ENCODE measurements at places on chromosomes 3 and 15.

DNA sequence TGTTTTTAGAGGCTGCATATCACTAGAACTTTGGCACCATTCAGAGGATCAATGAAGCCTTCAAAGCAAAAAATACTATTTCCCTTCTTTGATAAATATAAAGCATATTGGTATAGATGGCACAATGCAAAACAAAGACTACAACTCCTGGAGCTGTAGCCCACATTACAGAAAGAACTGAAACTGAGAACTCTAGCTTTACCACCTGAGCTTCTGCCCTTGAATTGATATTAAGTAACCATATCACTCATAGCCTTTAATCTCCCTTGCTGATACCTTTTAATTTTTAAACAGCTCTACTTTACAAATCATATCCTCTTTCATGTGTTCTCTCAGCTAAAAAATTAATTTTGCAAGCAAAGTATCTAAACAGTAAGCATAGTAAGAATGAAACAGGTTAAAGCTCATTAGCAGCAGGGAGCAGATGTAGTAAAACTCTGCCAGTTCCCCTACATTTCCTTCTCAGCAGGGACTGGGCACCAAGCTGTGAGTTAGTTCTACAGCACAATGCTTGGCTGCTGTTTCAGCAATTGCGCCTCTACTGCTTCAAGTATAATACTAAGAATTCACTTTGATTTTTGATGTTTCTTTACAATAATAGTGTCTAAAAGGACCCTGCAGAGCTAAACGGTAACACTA is 97.9 kb upstream of the NANOGP8 start:
- no peak for DNase-seq

DNA sequence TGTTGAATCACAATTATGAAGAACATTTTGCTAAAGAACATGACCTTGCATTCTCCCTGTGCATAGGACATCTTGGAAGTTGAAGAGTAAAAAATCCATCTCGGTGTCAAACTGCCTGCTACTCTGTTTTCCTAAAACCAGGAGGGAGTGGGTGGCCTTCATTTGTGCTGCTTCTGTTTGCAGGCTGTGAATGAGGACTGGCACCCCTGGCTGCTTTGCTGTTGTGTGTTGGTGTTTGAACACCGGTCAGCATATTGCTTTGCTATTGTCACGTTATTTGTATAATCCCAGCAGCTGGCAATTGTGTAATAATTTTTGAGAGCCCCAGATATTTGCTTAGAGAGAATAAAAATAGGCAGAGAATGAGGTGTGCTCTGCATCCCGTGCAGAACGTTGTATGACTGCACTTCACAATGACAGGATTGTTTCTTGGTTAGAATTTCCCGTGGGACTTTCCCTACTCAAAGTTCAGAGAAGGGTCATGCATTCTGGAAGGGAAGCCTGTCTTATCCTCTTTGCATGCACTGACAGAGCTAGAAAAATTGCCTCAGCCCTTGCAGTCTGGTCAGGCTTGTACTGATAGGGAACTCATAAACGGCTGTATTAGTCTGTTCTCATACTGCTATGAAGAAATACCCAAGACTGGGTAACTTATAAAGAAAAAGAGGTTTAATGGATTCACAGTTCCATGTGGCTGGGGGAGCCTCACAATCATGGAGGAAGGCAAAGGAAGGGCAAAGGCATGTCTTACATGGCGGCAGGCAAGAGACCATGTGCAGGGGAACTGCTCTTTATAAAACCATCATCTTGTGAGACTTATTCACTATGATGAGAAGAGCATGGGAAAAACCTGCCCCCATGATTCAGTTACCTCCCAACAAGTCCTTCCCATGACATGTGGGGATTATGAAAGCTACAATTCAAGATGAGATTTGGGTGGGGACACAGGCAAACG is 16.3 kb downstream of the SV2B start:
- no peak for DNase-seq

DNA sequence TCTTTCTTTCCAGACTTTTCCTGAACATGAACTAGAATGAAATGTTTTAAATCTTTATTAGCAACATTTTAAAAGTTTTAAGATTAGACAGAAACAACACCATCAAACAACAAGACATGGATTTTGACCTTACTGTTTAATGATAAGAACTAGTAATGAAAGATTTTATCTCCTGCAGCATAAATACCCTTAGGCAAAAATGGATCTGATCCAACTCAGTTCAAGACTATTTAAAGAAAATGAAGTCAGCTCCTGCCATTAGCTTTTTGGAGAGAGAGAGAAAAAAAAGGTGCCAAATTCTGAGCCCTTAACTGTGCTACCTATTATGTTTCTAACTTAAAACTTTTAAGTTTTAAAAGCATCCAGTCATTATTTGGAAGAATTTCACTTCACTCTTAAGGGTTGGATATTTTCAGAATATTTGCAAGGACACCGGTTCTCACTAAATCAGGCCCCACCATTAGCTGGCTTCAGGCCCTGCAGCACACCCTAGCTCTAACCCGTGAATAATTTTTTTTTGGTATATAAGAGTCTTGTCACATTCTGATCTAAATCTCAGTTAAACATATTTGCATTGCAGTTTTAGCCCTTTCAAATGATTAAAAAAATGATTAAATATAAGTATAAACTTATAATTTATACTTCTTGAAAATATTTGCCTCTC is 60.0 kb downstream of the NR1I2 start:
- DNase-seq: no peak

DNA sequence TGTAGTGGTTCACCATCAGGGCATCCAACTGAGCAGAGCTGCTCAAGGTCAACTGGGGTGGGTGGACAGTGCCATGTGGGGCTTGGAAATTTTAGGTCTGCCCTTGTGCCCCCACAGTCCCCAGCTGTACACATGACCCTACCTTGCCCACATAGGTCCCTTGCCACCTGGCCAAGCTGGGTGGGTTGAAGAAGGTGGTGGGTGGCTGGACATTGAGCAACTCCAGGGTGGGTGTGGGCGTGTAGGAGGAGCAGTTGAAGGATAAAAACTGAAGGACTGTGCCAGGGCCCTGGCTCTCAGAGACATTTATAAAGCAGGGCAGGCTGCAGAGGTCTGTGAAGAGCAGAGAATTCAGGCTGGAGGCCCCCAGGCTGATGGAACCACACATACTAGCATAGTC is 568 bp downstream of the CDHR4 start:
- DNase-seq: no peak

GRCh38 chr15:91862891-91863504 is 9.5 kb downstream of the SLCO3A1 start:
- DNase-seq: no peak

DNA sequence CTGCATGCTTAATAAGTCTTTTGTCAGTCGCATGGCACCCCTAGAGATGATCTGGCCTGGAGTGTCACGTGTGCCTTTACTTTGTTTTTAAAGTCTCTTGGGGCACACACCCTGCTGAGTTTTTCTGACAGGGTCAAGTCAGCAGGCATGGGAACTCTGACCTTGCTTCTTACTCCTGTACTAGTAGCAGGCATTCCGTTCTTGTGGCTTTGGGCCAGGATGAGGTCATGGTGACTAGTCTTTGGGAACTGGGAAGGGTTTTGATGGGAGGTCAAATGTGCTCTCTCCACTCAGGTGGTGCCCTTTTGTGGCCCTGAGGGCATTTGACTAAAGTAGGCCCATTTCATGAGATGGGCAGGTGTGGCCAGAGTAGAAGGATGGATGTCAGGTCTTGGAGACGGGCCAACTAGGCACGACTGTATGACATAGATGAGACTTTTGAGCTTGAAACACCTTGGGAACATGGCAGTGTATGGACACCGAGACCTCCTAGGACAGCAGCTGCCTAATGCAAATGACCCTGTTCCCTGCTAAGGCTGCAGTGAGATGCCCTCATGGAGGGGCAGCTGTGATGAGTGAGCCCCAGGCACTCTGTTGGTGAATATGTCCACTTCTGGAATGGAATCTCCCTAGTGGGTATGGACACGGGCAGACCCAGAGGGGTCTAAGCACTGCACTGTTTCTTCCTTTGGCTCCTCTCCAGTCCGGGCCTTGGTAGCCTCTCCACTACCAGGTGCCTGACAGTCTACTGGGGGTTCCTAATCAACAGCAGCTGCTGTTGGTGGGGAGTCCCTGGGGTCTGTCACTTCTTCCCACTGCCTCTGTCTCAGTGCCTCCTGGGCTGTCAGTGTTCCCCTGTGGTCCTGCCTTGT is 16.4 kb downstream of the SRPRB start:
- DNase-seq: no peak

GRCh38 chr15:29670266-29670665 is 152.0 kb downstream of the TJP1 start:
- no peak for DNase-seq

- DNase-seq: no peak
These were observed 2.2 kb downstream of the POLG start for GRCh38 chr15:89332446-89332845.

DNA sequence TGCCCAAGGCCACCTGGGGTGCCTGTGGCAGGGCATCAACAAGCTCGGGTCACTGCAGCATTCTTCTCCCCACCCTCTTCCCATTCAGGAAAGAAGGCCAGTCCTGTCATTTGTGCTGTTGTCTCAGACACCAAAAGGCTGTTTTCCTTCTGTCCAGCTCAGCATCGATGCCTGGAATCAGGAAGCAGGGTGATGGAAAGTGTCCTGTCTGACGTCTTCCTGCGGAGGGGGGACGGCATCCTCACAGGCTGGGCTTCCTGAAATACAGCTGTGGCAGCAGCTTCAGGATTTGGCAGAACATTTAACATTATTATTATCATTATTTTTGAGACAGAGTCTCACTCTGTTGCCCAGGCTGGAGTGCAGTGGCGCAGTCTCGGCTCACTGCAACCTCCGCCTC is 33.0 kb upstream of the ANKDD1A start:
- DNase-seq: no peak

All from activated B cell treated with CpG ODN at 0.5 μM for 24 hours (primary cell).